ENCODE measurements at places on chromosomes 6 and 20.

GRCh38 chr6:167130008-167130677 lies 7.2 kb downstream of the CCR6 start:
- DNase-seq, result no peak

DNA sequence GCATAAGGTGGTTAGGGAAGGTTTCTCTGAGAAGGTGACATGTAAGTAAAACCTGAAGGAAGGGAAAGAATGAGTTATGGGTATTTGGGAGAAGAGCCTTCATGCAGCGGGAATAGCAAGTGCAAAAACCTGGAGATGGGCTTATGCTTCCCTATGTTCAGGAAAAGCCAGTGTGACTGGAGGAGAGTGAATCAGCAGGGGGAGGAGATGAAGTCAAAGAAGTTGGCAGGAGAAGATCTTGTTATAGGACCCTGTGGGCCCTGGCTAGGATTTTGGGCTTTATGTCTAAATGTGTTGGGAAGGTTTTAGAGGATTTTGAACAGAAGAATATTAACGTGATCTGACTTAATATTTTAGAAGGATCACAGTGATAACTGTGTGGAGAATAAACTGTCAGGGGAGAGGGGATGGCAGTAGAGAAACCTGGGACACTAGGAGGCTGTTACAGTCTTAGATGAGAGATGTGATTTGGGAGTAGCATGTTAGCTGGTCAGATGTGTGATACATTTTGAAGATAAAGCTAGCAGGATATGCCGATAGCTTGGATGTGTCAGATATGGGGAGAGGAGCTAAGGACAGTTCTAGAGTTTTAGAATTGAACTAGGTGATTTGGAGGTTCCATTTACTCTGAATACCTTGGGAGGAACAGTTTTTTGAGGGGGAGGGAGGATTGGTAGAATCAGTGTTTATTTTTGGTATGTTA lies 41.0 kb downstream of the PHF3 start:
- no peak for DNase-seq

DNA sequence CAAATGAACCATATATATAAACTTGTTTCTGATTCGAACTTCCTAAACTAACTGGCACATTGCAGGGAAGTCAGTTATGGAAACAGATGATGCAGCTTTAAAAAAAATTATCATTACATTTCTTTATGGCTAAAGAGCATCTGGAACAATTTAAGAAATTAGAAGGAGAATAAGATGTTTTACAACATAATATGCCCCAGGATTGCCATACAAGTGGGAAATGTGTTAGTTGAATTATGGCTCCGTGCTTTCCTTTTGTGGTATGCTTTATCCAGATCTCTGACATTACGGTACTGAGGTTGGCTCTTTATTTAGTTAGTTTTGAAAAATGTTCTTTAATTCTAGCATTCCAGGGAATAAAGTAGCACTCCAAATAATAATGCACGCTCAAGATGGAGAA lies 343.0 kb upstream of the ZFP64 start:
- DNase-seq, result no peak

- no peak for DNase-seq
Measured at GRCh38 chr6:56897789-56898529, 56.9 kb upstream of the BEND6 start.

DNA sequence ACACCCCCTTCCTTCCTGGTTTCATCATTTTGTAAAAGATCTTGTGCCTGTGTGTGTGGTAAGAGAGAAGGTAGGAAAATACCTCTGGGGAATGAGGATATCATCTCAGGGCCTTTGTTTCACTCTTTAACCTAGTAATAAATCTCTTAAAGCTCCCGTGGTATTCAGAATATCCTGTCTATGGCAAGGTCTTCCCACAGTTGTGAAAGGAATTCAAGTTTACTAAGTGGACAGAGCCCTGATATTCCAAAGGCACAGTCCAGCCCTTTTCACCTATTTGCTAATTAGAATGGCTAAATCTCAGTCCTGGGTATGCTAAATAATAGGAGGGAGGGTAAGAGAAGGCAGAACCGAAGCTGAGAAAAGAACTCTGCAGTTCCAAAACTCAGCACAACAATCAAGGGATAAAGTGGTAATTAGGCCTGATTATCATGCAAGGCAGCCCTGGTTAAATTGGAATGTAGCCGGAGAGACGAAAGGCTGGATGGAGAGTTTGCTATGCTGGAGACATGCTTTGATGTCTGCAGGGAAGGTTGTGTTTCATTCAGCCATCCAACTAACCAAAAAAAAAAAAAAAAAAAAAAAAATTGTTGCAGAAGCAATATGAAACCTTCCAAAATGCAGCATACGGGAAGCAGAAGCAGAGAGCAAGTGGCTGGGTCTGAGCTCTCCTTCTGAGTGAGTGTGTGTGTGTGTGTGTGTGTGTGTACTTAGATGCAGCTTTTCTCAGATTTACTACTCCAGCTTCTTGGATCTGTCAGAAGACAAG lies 28.5 kb upstream of the PIM1 start:
- no peak for DNase-seq

DNA sequence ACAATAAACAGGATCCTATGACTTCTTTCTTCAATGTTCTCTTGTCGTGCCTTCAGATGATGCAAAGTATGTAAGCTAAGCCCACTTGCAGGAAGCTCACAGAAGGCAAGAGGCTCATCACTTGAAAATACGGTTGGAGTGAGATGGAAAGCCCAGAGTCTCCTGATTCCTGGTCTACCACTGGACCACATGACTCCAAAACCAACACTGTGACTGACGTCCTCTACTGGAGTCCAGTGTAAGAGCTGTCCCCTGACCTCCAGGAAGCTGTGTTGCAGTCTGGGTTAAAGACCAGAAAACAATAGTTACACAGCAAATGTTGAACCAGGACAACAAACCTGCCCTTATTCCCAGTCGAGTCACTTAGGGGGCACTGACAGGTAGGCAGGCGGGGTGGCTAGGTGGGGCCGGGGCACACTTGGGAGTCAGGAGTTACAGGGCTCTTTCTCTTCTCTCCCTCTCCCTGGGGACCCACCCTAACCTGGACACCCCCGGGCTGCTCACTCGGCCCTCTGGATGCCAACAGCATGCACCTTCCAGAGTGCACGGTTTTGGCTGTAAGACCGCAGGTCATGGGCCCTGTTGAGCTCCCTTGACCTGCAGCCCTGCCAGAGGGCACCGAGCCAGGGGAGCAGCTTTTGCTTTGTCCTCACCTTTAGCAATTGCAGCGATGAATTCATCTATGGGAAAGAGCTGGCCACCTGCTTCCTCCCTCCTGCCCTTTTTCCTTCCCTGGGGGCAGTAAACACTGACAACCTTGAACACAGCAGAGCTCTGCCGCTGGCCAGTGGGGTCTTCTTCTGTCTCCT lies 7.4 kb downstream of the PCK1 start:
- DNase-seq, result no peak

- DNase-seq, result no peak
Measured at GRCh38 chr6:130613176-130613575, 214.0 kb upstream of the SMLR1 start.

- DNase-seq, result no peak
Measured at GRCh38 chr20:15251171-15251570, 913.8 kb upstream of the FLRT3 start.

DNA sequence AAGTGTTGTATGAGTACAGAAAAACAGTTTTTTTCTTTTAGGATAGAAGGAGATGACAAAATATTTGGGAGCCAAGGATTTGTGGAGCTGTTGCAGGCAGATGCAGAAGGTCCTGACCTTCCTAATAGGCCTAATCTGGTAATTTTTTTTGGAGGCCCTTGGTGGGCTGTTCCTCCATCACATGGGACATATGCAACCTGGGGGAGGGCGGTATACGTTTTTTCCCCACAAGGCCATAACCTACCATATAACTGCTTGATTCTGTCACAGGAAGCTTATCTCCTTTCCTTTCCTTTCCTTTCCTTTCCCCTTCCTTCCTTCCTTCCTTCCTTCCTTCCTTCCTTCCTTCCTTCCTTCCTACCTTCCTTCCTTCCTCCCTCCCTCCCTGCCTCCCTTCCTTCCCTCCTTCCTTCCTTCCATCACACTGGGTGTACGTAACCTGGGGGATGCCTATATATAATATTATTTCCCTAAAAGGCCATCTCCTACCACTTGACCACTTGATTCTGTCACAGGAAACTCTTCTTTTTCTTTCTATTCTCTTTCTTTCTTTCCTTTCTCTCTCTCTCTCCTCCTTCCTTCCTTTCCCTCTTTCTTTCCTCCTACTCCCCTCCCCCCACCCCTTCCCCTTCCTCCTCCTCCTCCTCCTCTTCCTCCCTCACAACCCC lies 185.0 kb upstream of the KCNK16 start:
- DNase-seq, result no peak

All from GF-D8 (cell line).